ENCODE measurements at places on chromosomes 3 and 15.
A peak's percentile ranks its signal among the peaks of the same experiment; 100 is the strongest.

GRCh38 chr3:46368569-46368968, 2.2 kb upstream of the CCR5 start:
- no peak for DNase-seq

DNA sequence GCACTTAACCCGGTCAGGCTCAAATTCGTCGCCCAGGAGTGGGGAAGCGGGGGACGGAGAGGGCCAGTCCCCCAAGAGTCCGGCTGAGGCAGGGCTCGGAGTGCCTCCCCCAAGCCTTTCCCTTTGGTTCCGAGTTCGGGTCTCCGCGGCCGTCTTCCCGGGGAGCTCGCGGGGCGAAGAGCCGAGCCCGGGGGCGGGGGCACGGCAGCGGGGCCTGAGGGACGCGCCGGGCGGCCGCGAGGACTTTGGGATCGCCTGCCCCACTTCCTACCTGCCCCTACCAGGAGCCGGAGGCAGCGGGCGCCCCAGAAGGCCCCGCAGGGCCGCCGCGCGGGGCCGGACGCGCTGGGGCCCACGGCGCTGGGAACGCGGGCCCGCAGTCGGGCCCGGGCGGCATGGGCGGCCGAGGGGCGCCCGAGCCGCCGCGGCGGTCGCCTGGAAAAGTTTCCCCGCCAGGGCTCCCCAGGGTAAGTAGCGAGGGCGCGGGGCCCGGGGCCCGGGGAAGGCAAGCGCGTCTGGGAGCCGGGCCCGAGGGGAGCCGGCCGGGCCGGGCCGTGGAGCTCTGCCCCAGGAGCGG, 2.8 kb downstream of the FURIN start:
- no peak for DNase-seq

- peak; percentile 84 for DNase-seq
Measured at GRCh38 chr15:74723754-74724334, 1.5 kb downstream of the CYP1A1 start.

DNA sequence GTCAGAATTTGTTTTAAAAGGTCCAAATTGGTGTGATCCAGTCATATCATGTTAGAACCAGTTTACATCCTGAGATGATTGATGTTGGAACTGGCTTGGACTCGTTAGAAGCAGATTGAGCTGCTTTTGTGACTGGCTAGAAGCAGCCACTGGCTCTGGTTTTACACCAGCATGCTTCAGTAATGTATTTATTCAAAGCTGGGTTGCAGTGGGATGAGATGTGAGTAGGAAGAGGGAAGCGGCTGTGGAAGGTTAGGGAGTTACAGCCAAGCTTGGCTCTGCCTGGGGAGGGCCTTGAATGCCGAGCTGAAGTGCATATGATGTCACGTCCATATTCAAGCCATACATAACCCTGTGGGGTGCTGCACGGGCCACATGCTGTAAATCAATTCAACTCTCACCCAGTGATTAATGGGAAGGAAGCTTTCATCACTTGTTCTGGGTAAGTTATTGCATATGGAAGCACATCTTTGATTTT, 104.0 kb upstream of the SMAD3 start:
- peak; percentile 35 for DNase-seq

GRCh38 chr3:142910280-142910679, 21.4 kb upstream of the PCOLCE2 start:
- no peak for DNase-seq

DNA sequence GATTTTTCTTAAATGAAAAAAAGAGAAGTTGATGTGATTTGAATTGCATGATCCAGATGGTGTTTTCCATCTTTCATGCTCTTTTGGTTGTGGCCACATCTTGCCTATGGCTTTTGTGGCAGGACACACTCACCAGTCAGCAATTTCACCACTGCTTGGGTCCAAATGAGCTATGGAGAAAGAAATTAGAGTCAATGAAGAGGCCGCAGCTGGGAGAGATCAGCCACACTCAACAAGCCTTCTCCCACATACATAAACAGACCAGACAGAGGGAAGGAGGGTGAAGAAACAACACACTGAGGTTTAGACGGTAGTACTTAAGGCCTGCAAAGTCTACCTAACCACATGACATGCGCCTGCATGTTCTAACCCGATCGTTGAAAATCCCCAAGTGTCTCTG, 110.7 kb upstream of the CDIN1 start:
- no peak for DNase-seq

GRCh38 chr3:125003369-125003853, 52.4 kb downstream of the HEG1 start:
- no peak for DNase-seq

GRCh38 chr3:121517953-121518655, 27.7 kb downstream of the POLQ start:
- DNase-seq: no peak

DNA sequence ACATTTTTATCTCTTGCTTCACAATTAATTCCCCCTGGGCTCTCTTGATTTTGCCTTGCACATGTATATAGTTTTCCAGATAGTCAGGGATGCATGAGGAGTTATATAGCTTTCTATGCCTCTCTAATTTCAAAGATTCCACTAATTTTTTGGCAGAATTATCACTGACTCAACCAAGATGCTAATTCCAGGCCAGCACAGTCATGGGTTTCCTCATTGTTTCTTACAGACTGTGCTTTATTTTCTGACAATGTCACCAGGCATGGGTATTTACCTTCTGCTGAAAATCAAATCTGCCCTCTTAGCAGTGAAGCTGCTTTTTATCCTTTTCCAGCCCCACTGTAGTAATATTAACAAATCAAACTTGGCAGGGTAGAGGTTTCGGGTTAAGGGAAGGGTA, 1520.6 kb upstream of the CADM2 start:
- no peak for DNase-seq

- no peak for DNase-seq
Measured at GRCh38 chr3:94356581-94356980, 293.7 kb downstream of the NSUN3 start.

- DNase-seq: no peak
Measured at GRCh38 chr3:49841806-49842205, 14.6 kb downstream of the TRAIP start.

DNA sequence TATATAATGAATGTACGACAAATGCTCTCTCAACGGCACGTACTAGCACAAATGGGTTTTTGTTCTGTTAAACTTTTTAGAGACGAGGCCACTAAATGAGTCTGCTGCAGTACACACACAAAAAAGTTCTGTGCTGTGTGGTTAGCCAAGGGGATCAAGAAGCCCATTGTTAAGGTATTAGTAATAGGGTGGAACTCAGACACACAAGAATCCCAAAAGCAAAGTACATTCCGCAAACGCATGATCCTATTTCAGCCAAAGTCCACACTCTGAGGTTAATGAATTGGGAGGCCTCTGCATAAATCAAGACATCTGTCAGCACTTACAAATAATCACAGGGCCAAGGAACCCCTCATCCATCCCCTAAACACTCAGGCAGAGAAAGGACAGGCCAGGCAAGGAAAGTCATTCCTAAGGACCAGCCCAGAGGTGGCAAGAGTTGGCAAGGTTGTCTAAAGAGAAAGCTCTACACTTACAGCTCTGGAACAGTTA, 12.1 kb downstream of the OSBPL10 start:
- no peak for DNase-seq

GRCh38 chr3:123730829-123731228, 146.0 kb upstream of the HACD2 start:
- no peak for DNase-seq

GRCh38 chr3:146968204-146968651, 363.1 kb upstream of the PLSCR5 start:
- DNase-seq: no peak

DNA sequence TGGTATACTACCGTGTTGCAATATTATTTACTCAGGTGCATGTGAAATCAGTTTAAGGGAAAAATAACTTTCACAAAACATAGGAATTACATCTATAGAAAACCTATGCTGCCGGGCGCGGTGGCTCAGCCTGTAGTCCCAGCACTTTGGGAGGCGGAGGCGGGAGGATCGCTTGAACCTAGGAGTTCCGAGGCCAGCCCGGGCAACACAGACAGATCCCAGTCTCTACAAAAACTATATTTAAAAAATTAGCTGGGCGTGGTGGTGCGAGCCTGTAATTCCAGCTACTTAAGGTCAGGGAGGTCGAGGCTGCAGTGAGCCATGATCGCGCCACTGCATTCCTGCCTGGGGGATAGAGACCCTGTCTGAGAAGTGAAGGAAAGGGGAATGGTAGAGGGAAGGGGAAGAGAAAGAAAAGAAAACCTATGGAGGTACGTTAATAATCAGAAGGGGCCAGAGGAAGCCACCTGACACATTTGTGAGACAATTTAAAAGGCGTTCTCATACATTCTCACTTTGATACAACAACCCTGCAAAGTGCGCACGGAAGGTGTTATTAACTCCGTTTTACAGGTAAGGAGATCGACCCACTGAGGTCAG, 456 bp upstream of the TMEM62 start:
- no peak for DNase-seq

GRCh38 chr15:49669288-49669687, 48.4 kb downstream of the DTWD1 start:
- DNase-seq: no peak

GRCh38 chr3:96863129-96863740, 48.8 kb downstream of the EPHA6 start:
- no peak for DNase-seq

All from frontal cortex (tissue), 4 donors.